ENCODE measurements at places on chromosomes 3 and 15.
A peak's percentile ranks its signal among the peaks of the same experiment; 100 is the strongest.

GRCh38 chr15:49314716-49315115, 108.3 kb upstream of the FGF7 start:
- no peak for DNase-seq

GRCh38 chr3:12974334-12974733, 98.9 kb downstream of the IQSEC1 start:
- DNase-seq, result no peak

GRCh38 chr3:14925729-14926591, 21.4 kb upstream of the NR2C2 start:
- DNase-seq, result peak; percentile 35

- peak; percentile 58 for DNase-seq
Measured at GRCh38 chr3:71064291-71064955, 519.1 kb downstream of the FOXP1 start.

DNA sequence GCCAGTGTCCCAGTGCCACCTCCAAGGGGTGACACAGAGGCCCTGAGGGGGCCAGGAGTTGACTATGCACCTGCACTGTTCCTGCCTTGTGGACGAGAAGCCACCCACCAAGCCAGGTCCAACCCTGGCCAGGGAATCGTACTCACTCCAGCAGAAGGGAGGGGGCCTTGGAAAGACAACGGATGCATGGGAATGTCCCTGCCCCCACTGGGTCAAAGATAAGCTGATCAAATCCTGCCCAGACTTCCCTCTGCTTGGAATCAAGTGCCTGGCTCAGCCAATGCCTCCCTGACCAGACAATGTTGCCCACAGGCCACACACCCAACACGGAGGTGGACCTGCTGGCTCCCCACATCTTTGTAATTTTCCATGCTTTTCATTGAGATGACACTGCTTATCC, 23.9 kb downstream of the CACNA2D2 start:
- DNase-seq, result no peak
